ENCODE measurements at places on chromosomes 7 and 10.

- DNase-seq: peak; percentile 23
These were observed 1.8 kb downstream of the ZMYND11 start for GRCh38 chr10:137031-137430.

GRCh38 chr10:110694263-110694662, 50.1 kb downstream of the RBM20 start:
- DNase-seq: no peak

DNA sequence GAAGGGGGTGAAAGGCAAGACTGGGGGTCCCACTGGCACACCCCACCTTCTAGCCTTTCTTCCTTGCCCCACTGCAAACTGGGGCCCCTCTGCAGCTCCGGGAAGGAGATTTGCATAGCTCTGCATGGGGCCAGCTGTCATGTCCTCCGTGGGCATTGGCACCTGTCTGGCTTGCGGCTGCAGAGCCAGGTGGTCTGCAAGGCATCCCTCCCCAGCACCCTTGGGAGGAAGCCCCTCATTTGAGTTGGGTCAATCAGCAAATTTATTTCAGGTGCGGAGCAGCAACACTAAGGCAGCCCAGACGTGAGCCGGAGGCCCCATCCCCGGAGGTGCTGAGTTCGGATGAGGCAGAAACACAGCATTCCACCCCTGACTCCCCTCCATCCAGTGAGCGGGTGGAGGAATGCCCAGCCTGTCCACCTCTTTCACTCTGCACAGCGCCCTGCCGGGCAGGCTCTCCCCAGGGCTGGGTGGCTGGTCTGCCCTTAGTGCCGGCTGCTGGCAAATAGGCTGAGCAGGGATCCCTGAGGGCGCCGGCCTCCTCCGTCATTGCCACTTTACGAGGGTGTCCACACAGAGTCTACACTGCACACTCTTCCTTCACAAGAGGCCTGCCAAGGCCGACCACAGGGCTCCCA, 143.2 kb downstream of the TCERG1L start:
- DNase-seq: no peak

GRCh38 chr7:107631588-107632491, 28.8 kb upstream of the SLC26A4 start:
- no peak for DNase-seq

- no peak for DNase-seq
These were observed 250.4 kb downstream of the RNLS start for GRCh38 chr10:88332503-88333247.

DNA sequence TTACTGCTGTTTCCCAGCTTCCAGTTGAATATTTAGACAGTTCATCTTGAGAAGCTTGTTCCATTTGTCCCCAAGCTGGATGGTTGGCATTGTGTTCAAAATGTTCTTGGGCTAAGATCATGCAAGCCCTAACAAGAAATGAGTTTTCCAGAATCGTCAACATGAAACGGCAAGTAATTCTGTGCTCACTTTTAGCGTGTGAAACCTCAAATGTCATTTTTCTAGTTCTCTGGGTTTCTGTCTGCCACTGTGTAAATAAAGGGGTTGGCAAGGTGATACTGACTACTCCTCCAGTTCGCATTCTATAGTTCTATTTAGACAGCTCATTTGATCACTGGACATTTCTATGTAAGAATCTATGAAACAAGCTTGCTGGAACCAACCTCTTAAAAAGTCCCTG, 194.0 kb downstream of the AHR start:
- DNase-seq: no peak

GRCh38 chr10:101229266-101230182, at the start of gene LBX1:
Gene LBX1 (minus strand): TSS chr10:101229463. CDS start chr10:101228815, 648 bp downstream.
- no peak for DNase-seq

DNA sequence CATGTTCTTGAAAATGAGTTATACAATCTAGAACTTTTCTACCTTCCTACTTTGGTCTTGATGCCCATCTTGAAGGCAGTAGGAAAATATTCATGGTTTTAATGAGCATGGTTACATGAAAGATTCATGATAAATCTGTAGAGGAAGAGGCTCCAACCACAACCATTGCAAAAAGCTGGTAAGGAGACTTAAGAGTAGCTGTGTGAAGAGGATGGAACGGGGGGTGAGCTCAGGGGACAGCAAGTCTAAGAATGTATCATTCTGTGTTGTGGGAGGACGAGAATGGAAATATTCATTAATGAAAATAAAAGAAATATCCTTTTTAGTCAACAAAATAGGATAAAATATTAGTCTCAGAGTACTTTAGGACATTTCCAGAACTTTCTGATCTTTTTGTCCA, 81.1 kb downstream of the BMPER start:
- DNase-seq: no peak

- DNase-seq: no peak
These were observed 155.3 kb upstream of the AKR1E2 start for GRCh38 chr10:4670737-4671136.

DNA sequence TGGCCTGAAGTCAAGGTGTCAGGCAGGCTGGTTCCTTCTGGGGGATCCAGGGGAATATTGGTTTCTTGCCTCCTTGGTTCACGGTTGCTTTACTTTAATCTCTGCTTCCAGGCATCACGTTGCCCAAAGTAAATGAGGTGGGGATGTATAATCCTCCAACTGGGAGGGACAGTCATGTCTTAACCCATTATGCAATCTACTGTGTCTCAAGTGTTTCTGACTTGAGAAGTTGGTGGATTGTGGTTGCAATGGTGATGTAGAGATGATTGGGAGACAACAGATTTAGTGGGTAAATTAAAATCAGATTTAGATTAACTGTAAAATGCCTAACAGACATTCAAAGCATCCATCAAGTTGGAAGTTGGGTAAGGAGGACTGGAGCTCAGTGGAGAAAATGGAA, 32.7 kb downstream of the TBXAS1 start:
- DNase-seq: no peak

DNA sequence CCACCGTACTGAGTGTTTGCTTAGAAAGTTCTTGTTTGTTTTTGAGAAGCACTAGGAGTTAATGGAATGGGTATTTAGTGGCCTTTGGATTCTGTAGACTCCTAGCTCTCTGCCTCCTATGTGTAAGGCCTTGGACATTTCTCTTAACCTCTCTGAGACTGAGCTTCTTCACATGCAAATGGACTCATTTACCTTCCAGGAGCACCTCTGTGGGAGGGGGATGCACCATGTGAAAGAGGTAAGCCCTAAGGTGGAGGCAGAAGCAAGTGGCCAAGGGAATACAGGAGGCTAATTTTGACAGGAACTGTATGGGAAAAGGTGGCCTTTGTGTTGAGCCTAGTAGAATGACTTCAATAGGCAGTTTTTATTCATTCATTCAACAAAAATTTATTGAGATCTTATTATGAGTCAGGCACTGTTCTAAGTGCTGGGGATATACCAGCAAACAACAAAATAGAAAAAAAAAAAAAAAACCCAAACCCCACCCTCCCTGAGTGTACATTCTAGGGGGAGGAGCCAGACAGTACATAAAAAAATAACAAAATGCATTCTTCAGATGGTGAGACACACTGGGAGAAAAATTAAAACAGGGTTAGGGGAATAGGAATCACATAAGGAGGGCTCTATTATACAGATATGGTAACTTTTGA, 9.2 kb upstream of the EPHA1 start:
- DNase-seq: no peak

GRCh38 chr10:99560277-99561126, 27.8 kb downstream of the NKX2-3 start:
- DNase-seq: peak; percentile 6

DNA sequence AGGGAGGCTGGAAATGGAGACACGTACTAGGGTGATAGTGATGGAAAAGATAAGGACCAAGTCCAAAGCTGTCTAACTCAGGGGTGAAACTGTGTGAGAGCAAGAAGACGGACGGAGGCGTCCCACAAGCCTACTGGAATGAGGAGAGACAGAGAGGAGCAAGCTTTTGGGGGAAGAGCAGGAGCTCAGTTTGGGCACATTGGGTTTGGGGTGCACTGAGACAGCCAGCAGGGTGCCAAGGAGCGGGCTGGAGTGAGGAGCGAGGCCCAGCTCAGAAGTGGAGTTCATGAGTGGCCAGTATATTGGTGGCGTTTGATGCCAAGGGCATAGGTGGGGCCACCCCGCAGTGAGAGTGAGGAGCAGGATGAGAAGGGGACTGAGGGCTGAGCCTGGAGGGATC, 22.6 kb downstream of the GHRHR start:
- DNase-seq: no peak

- DNase-seq: no peak
These were observed 82.5 kb downstream of the RNLS start for GRCh38 chr10:88500656-88501055.

GRCh38 chr7:24572393-24572996, 757 bp upstream of the PALS2 start:
- peak; percentile 3 for DNase-seq

- DNase-seq: no peak
These were observed 23.8 kb downstream of the SCIN start for GRCh38 chr7:12594122-12594897.

- peak; percentile 80 for DNase-seq
These were observed at the start of gene MAP3K8 for GRCh38 chr10:30433730-30434272. Gene MAP3K8 (plus strand): TSS chr10:30434184. CDS start chr10:30438939, 4,755 bp downstream.

DNA sequence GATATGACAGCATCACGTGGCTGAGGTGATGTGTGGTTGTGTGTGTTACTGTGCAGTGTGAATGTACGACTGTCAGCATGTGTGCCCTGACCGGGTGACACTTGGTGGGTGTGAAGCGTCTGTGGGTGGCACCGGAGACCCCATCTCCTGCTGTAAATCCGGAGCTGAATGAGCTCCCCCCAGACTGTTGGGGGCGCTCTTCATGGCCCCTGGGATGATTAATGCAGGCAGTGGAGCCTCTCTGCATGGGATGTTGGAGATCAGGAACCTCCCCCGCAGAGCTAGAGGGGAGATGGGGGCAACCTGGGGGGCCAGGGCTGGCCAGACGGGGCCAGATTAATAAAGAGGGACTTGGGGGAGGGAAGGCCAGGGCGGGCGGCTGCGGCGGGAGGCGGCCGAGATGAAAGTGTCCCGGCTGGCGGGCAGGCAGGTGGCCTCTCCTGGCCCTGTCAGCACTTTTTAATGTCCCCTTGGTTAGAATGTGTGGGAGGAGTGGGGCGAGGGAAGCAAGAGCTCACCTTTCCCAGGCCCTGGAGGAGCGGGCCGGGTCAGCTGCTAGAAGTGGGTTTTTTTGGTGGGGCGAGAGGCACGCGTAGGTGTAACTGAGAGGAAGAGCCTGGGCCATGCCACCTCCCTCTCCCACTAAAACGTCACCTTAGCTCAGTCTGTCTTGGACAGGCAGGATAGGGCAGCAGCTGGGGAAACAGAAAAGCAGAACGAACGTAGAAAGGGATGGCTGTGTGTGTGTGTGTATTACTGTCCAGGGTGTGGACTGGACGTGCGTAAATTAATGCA, 34.1 kb downstream of the HIF1AN start:
- DNase-seq: no peak

- no peak for DNase-seq
These were observed 162.4 kb upstream of the PCLO start for GRCh38 chr7:83325083-83325482.

- no peak for DNase-seq
These were observed 42.6 kb upstream of the SLC35G1 start for GRCh38 chr10:93851169-93851568.

GRCh38 chr10:114665873-114666272, 7.8 kb upstream of the ABLIM1 start:
- DNase-seq: no peak

DNA sequence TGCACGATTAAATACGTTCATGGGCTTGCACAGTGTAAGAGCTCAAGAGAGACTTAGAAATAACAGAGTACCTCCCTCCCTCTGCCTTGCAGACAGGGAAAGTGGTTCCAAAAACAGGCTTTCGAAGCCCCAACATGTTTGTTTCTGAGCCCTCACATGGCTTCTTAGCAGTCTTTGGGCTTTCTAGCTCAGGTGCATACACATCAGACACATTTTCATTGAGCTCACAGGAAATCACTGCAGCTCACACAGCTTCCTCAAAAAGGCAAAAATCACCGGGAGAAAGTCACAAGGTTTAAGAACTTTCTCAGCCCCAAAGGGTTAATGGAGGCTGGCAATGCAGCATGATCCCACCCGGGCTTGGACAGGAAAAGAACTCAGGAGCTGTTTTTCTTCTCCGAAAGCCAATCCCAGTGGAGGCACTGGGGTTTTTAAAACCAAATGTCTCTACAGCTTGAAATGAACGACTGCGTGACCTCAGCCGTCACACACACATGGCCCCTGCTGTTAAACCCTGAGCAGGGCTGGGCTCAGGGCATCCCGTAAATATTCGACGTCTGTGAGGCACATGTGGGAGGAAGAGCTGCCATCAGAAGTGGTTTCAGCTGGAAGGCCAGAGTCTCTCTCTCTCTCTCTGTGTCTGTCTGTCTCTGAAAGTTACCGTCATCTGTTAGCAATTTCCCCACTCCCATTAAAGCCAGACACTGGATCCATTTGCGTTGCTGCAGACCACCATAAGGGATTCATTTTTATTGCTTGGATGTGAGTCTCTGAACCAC, 69.7 kb downstream of the CALML3 start:
- DNase-seq: peak; percentile 27

GRCh38 chr7:1385809-1386622, 73.3 kb downstream of the MICALL2 start:
- DNase-seq: no peak

DNA sequence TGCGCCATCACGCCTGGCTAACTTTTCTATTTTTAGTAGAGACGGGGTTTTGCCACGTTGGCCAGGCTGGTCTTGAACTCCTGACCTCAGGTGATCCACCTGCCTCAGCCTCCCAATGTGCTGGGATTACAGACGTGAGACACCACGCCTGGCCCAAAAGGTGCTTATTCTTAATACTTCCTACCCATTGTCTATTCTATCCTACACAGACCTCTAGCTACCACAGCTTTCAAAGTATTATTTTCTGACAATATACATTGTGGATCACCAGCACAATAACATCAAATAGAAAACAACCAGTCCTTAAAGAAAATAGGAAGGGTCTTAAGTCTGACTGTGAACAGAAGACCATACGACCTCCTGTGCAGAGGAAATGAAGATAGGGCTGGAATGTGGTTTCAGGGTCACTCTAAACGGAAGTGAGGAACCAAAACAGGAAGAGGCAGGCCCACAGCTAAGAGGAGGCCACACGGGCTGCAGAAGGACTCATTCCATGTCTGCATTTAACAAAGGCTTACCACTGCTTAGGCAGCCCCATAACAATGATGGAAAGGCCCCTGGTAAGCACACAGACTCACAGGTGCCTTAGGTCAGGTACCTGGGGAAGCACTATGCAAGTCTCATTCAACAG, 115.2 kb downstream of the ZFAND4 start:
- no peak for DNase-seq

- no peak for DNase-seq
These were observed 75.2 kb upstream of the CHST15 start for GRCh38 chr10:124168581-124168980.

Data from stimulated activated naive CD4-positive, alpha-beta T cell (primary cell).